Hindlimb muscle (tissue), 1 donor: ENCODE measurements at places on chromosomes 1 and 21. TPM values are rescaled to one million over a fixed set of nuclear protein-coding genes. Genes with fewer than 3 reads are reported as not detected.

DNA sequence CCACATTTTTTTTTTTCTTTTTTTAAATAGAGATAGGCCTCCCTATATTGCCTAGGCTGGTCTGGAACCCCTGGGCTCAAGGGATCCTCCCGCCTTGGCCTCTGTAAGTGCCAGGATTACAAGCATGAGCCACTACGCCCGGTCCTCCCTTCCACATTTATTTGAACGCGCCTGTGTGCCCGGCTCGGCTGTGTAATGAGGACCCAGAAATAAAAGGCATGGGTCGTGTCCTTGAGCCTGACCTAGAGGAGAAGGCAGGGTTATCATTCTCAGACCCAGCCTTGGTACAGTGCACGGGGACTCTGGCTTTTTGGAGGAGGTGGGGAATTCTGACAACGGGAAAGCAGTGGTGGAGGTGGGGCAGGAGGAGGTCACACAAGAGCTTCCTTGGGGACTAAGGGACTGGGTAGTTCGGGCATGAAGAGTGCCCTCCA lies 841 bp downstream of the CENPF start:
- DNase-seq, result no peak

DNA sequence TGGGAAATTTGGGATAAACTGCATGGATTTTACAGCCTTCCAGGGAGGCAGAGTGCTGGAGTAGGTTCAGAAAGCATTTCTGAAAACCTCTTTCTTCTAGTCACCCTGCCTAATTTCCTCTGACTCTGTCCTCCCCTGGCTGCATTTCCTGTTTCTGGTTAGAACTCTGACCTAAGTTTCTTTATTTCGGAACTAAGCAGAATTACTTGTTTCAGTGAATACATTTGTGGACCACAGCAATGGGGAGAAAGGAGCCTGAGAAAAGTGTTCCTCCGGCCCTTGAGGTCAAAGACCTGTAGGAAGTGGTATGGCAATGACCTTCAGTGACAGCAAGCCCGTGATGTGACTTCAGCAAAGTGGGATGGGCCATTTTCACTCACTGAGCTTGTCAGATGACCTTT lies 173.4 kb upstream of the RUNX1 start:
- no peak for DNase-seq

DNA sequence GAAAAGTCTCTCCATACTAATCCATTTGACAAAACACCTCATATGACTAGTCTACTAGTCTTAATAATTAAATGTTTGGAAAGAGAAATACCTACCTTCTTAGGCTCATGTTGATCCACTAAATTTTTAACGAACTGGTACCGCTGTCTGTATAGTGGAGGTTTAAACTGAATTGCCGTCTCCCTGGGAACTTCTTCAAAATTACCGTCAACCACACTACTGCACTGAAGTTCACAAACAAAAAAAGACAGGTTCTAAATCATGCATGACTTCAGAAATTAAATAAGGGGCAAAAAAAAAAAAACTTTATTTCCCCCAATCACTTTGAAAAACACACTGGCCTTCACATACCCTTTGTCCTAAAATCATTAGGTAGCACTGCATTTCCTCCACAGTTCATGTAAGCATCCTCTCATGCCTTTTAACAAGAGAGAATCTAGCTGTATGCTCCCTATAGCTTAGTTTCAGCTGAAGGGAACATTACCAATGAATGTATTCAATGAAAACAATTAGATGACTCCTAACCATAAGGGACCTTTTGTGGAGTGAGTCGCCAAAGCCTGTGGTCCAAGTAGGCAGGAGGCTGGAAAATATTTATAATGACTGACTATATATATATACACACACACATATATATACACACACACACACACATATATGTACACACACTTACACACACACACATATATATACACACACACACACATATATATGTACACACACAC lies 3.4 kb downstream of the HENMT1 start:
- DNase-seq, result no peak

- no peak for DNase-seq
Observed at GRCh38 chr21:34593954-34594531, 20.9 kb downstream of the RCAN1 start.

DNA sequence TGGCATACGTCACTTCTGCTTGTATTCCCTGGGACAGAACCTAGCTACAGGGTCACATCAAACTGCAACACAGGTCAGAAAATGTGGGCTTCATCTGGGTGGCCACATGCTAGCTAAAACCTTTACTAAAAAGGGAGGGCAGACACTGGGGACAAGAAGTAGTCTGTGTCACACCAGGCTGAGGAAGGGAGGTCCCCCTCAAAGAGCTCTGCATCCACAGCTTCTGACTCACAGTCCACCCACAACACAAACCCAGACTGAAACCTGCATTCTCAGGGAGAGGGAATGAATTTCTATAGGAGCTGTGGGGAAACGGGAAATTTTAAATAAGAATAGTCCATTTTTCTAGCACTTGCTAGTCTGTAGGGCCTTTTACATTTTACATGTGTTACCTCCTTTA lies 16.2 kb downstream of the OLIG2 start:
- DNase-seq, result no peak

- DNase-seq, result no peak
Observed at GRCh38 chr1:25566730-25567341, 23.4 kb downstream of the LDLRAP1 start.

- DNase-seq, result no peak
Observed at GRCh38 chr1:60156371-60156770, 82.8 kb upstream of the C1orf87 start.

GRCh38 chr1:174433451-174433850 lies 14.3 kb upstream of the GPR52 start:
- DNase-seq, result no peak

DNA sequence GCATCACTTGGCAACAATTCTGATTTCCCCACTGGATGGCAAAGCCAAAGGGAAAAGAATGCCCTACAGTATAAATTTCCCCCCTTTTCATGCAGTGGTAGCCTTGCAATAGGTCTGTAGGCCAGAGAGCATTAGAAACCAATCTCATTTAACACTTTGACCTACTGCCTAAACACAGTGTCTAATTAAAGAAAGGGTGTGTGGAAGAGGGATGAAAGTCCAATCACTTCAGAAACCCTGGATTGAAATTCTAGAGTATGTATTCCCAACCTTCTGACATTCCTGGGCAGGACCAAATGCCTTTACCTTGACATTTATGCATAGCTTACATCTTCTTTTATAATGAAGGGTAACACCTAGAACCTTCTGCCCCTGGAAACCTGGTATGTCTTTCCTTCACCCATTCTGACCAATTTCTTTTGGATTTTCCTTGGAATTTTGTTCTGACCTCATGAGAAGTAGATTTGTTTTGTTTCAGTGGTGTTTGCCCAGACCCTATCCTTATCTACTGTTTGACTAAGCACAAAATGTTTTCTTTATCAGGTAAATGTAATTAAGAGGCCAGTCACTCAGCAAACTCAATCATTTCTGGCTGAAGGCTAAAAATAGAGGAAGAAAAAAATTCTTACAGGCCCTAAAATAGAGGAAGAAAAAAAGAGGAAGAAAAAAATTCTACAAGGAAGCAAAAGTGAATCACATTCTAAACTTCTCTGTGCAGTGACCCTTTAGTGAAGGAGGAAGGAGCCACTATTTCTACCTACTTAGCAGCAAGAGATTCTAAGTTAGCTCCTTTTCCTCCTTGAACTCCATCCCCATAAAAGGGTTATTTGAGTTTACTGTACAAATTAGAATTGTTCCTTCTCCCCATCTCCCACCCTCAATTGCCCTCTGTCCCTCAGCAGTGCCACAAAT lies 129.5 kb upstream of the DSCAM start:
- no peak for DNase-seq

- no peak for DNase-seq
Observed at GRCh38 chr1:113937146-113937545, 8.0 kb downstream of the HIPK1 start.

- no peak for DNase-seq
Observed at GRCh38 chr1:11645270-11645669, 9.0 kb downstream of the FBXO2 start.

GRCh38 chr1:43344267-43344850 lies 6.7 kb downstream of the MPL start:
- DNase-seq, result no peak

DNA sequence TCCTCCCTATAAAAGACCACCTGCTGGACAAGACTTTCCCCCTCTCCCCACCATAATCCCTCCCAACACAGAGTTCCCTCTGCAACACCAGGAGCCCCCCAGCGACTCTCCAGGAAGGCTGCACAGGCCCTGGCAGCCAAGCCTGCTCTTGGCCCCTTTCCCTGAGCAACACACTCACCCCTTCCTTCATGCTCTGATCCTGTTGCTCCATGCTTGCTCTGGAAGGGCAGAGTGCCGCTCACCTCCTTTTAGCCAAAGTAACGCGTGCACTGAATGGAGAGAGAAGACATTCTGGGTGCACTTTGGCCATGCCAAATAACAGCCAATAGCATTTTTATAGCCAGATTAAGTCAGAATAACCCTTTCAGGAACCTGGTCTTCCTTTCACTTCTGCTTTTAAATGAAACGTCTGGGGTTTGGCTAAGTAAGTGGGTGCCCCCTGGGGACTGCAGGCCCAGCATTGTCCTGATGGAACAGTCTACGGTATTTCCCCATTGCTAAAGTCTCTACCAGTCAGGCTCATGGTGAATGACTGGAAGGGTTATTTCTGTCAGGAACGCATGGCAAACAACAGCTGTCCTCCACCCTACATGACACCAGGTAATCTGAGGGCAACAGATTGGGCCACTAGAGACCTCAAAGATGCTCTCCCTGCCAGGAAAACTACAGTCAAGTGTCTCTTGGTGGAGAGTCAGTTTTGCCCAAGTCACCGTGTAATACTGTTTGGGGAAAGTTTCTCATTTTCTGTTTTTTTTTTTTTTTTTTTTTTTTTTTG lies at the start of gene SLC2A5:
Gene SLC2A5 (minus strand): TSS at position 310 of the 775 bp plus-strand sequence. CDS start 99 bp downstream, at position 211.
- DNase-seq, result no peak

- DNase-seq, result peak; percentile 25
Observed at GRCh38 chr1:72942008-72942407, 659.7 kb upstream of the NEGR1 start.

GRCh38 chr1:8747879-8748825 lies 69.3 kb downstream of the RERE start:
- no peak for DNase-seq

DNA sequence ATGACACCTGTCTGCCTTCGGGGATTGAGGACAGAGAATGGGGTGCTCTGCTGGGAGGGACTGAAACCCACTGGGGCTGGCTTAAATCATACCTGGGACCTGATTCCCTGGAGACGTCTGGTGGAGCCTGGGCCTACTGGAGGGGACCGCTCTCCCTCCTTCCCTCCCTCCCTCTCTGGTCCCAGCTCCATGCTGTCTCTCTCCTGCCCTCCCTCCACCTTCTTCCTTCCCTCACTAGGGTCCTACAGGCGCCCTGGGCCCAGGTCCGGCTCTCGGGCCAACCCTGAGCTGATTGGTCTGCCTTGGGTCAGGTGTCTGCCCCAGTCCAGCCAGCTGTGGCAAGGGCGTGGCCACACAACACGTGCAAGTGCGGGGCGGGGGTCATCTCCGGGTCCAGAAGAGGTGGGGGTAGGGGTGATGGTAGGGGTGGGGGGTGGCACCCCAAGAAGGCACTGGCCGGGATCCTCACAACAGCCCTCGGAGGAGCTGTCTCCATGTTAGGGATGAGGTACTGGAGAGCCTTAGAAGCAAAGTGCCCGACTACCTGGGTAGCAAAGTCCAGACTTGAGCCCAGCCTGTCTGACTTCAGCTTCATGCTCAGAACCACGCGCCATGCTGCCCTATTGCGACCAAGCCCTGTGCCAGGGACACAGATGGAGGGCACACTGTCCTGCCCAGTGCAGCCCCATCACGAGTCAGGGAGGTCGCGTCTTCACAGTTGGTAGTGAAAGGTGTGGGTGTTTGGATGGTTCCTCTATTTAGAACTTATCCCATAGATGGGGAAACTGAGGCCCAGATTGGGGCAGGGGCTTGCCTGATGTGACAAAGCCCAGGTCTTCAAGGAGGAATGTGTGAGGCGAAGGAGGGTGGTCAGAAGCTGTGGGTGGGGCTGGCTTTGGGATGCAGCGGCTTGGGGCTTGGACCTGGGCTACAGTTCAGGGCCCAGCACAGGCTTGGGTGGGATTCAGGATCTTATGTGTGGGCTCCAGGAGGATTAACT lies 574.1 kb downstream of the PTPRU start:
- DNase-seq, result no peak

GRCh38 chr1:243269461-243269801 lies 13.6 kb downstream of the SDCCAG8 start:
- no peak for DNase-seq

GRCh38 chr1:172484252-172484651 lies 40.4 kb upstream of the PIGC start:
- DNase-seq, result no peak

GRCh38 chr1:225253784-225254183 lies 174.1 kb downstream of the LBR start:
- no peak for DNase-seq

- DNase-seq, result peak; percentile 27
Observed at GRCh38 chr1:107870696-107871095, 94.3 kb downstream of the VAV3 start.

GRCh38 chr1:26728645-26729044 lies 32.8 kb downstream of the ARID1A start:
- DNase-seq, result no peak

- DNase-seq, result no peak
Observed at GRCh38 chr1:201756406-201756805, 72.6 kb upstream of the IPO9 start.

GRCh38 chr1:91757763-91758460 lies 128.0 kb downstream of the TGFBR3 start:
- no peak for DNase-seq

GRCh38 chr1:1203561-1204424 lies 2.6 kb downstream of the TNFRSF18 start:
- no peak for DNase-seq

DNA sequence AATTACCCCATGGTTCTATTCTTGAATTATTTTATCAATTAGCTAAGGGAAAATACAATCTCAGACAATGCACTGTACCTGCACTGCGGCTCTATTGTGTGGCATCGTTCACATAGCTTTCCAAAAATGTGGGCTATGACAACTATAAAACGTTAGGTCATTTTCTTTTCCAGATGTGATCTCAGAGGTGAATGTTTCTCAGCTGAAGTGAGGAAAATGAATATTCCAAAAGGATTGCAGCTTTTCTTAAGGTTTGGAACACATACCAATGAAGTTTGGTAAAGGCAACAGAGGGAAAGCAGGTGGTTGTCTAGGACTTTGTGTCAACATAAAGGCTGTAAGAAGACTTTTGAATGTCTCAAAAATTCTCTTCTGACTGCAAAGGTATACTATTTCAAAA lies 105.5 kb downstream of the NRIP1 start:
- DNase-seq, result no peak

HCN3 gene
- polyA plus RNA-seq, result 4.0 TPM

ROR1 gene
- polyA plus RNA-seq, result 9.5 TPM

PEF1 gene
- polyA plus RNA-seq, result 38.3 TPM

COQ8A gene
- polyA plus RNA-seq, result 58.3 TPM

LCE2B gene
- not detected for polyA plus RNA-seq

SHISAL2A gene
- 5.5 TPM for polyA plus RNA-seq

NBPF4 gene
- not detected for polyA plus RNA-seq

ERVH48-1 gene
- 1.3 TPM for polyA plus RNA-seq

PAPPA2 gene
- 0.41 TPM for polyA plus RNA-seq

SERPINC1 gene
- polyA plus RNA-seq, result 0.12 TPM
